ENCODE measurements at places on chromosomes 4 and X. TPM values are rescaled to one million over a fixed set of nuclear protein-coding genes. Genes with fewer than 3 reads are reported as not detected.

The SPANXD gene
- not detected for total RNA-seq

The FAM9C gene
- 1.00 TPM for total RNA-seq

The SORCS2 gene
- total RNA-seq, result 0.95 TPM

The HMGB2 gene
- 27.3 TPM for total RNA-seq

The PPP1R3F gene
- total RNA-seq, result 21.6 TPM

The ADH1A gene
- total RNA-seq, result 0.21 TPM

The RHOXF2B gene
- not detected for total RNA-seq

The TRIM60 gene
- total RNA-seq, result not detected

The GLRA3 gene
- total RNA-seq, result not detected

The ART3 gene
- total RNA-seq, result 148 TPM

The TMEM31 gene
- not detected for total RNA-seq

The CD40LG gene
- total RNA-seq, result not detected

The TEX13A gene
- not detected for total RNA-seq

The CRMP1 gene
- total RNA-seq, result 1.1 TPM

The BMP2K gene
- 26.9 TPM for total RNA-seq

The MBNL3 gene
- total RNA-seq, result 5.3 TPM
